ENCODE measurements at places on chromosomes 7 and 10. TPM values are rescaled to one million over a fixed set of nuclear protein-coding genes. Genes with fewer than 3 reads are reported as not detected.

SPDYE2B gene
- not detected for polyA plus RNA-seq

DNA sequence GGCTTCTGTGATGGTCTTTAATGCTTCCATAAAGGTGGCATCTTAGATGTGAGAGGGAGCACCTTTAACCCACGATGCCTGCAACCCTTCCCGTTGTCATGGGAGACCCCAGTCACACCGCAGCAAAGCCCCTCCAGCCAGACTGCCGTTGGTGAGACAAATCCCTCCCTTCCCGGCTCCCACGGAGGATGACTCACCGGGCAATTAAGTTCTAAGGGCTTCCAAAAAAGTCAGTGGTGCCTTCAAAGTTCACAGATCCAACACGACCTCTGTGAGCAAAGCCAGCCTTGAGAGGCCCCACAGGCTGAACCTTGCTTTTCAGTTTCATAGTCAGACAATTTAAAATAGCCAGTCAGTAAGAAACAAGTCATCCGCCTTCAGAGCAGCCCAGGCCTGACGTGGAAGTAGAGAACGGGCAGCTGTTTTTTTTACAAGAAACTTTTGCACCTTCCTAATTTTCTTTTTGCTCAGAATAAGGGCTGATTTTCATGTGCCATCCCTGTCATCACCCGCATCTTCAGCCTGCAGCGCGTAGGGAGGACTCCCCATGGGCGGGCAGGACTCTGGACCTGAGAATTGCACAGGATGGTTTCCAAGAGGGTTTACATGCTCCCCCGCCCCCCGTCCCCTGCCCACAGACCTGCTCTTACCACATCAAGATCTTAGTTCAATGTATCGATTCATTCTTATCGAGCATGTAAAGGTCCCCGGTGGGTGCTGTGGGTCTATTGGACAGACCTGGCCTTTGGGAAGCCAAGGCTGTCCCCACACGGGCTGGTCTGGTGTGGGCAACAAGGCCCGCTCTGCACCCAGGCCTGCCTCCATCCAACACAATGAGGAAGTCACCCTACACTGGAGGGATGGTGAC lies 333.9 kb downstream of the DNAJB6 start:
- peaks cover 4% of the 10 kb centered on the region for H3K4me1 ChIP-seq
- H3K27me3 ChIP-seq, result peaks cover 15% of the 10 kb centered on the region
- H3K4me3 ChIP-seq, result no peak overlapping the region
- no peaks in the 10 kb centered on the region for H3K36me3 ChIP-seq
- H3K27ac ChIP-seq, result no peak overlapping the region

WDFY4 gene
- polyA plus RNA-seq, result 31.7 TPM

TMEM225B gene
- 0.91 TPM for polyA plus RNA-seq

- no peak overlapping the region for H3K27ac ChIP-seq
- H3K4me1 ChIP-seq, result peaks cover 100% of the 10 kb centered on the region
- H3K27me3 ChIP-seq, result no peaks in the 10 kb centered on the region
- no peaks in the 10 kb centered on the region for H3K36me3 ChIP-seq
Measured at GRCh38 chr7:139771001-139771956, 6.5 kb downstream of the HIPK2 start.

DNA sequence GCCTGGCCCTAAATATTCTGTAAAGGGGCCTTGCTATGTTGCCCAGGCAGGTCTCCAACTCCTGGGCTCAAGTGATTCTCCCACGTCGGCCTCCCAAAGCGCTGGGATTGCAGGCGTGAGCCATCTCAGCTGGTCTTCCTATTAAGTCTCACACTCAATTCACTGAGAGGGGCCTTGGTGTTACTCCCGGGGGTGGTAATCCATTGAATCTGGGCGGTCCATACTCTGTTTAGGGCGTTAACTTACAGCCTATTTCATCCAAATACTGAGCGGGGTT lies 665 bp upstream of the SRRT start:
- peak overlapping the region; percentile 93 for H3K27ac ChIP-seq
- DNase-seq, result no peak
- H3K4me3 ChIP-seq, result peak overlapping the region; percentile 84
- peaks cover 23% of the 10 kb centered on the region for H3K4me1 ChIP-seq

- no peaks in the 10 kb centered on the region for H3K4me1 ChIP-seq
- no peaks in the 10 kb centered on the region for H3K27me3 ChIP-seq
- no peaks in the 10 kb centered on the region for H3K36me3 ChIP-seq
- H3K27ac ChIP-seq, result no peak overlapping the region
- no peak overlapping the region for H3K4me3 ChIP-seq
Measured at GRCh38 chr7:137091396-137091795, 222.9 kb downstream of the CHRM2 start.

GRCh38 chr7:87476179-87476557 lies 688 bp upstream of the ABCB4 start:
- peak overlapping the region; percentile 57 for H3K4me3 ChIP-seq
- no peak for DNase-seq
- H3K4me1 ChIP-seq, result peaks cover 52% of the 10 kb centered on the region
- no peaks in the 10 kb centered on the region for H3K36me3 ChIP-seq

DNA sequence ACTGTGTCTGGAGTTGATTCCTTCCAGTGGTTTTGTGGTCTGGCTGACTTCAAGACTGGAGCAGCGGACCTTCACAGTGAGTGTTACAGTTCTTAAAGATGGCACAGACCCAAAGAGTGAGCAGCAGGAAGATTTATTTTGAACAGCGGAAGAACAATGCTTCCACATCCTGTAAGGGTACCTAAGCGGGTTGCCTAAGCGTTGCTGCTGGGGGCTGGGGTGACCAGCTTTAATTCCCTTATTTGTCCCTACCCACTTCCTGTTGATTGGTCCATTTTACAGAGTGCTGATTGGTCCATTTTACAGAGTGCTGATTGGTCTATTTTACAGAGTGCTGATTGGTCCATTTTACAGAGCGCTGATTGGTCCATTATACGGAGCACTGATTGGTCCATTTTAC lies 13.2 kb downstream of the AKR1B15 start:
- no peak overlapping the region for H3K4me3 ChIP-seq
- no peak overlapping the region for H3K27ac ChIP-seq
- no peaks in the 10 kb centered on the region for H3K4me1 ChIP-seq
- H3K27me3 ChIP-seq, result no peaks in the 10 kb centered on the region
- no peak for DNase-seq

ZNF212 gene
- polyA plus RNA-seq, result 13.4 TPM

KAT6B gene
- 2.9 TPM for polyA plus RNA-seq

GRCh38 chr10:10197423-10197822 lies 820.2 kb upstream of the CELF2 start:
- no peaks in the 10 kb centered on the region for H3K4me1 ChIP-seq
- H3K4me3 ChIP-seq, result no peak overlapping the region
- H3K27ac ChIP-seq, result no peak overlapping the region
- DNase-seq, result no peak

- no peaks in the 10 kb centered on the region for H3K4me1 ChIP-seq
- no peaks in the 10 kb centered on the region for H3K27me3 ChIP-seq
- no peak for DNase-seq
- H3K4me3 ChIP-seq, result no peak overlapping the region
- no peak overlapping the region for H3K27ac ChIP-seq
Measured at GRCh38 chr10:107619139-107619538, 454.6 kb upstream of the SORCS1 start.

NCAPG2 gene
- 3.2 TPM for polyA plus RNA-seq

ENO4 gene
- 0.03 TPM for polyA plus RNA-seq

TPST1 gene
- 9.5 TPM for polyA plus RNA-seq

- no peaks in the 10 kb centered on the region for H3K36me3 ChIP-seq
- H3K4me3 ChIP-seq, result no peak overlapping the region
- H3K27ac ChIP-seq, result no peak overlapping the region
- H3K4me1 ChIP-seq, result peaks cover 23% of the 10 kb centered on the region
- no peaks in the 10 kb centered on the region for H3K27me3 ChIP-seq
Measured at GRCh38 chr7:132650498-132650897, 74.2 kb upstream of the PLXNA4 start.

DNA sequence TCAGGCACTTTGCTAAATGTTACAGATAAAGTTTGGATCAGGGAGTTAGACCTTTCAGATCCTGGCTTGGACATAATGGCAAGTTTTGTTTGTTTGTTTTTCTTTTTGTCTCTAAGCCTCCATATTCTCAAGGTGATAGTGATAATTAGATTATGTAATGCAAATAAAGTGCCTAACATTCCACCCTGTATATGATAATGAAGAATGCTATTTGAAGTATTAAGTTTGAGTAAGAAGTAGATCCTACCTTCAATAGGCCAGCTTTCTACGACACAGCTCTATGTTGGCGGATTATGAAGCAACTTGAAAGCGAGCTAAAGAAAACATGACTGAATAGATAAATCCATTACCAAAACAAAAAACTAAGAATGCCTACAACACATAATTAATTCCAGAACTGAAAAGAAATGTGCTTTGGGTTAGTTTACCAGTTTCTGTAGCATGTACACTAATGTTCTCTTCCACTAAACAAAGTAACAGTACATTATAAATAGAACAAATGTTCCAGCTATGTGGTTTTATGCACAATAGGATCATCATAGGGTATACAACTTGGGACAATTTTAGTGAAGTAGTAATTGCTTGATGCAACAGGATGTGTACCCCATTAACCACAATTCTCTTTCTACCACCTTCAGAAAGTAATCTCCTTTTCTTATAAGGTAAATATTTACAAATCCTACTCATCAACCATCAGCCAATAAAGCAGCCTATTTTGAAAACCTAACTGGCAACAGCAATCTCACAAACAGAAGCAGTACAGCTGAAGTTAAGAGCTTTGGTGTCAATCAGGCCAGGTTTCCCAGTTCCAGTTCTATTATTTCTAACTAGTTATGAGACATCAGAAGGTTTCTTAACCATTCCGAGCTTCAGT lies 1.5 kb downstream of the SEM1 start:
- H3K27ac ChIP-seq, result no peak overlapping the region
- H3K27me3 ChIP-seq, result no peaks in the 10 kb centered on the region
- H3K4me1 ChIP-seq, result peaks cover 20% of the 10 kb centered on the region
- DNase-seq, result no peak
- peaks cover 18% of the 10 kb centered on the region for H3K36me3 ChIP-seq

DNA sequence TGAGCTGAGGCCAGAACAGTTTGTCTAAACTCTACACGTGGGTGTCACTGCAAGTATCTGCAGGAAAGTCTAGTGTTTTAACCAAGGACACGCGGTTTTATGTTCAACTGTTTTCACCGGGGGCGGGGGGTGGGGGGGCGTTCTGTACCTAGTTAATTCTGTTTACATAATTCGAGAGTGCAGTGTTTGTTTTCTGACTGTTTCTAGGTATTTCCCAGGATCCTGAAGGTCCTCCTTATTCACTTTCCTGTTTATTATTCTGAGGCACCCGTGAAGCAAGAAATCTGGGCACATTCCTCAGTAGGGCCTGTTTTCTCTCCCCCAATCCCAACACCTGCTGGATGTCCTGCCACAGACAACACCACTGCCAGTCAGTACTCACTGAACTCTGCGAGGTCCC lies 7.6 kb downstream of the LOXL4 start:
- no peaks in the 10 kb centered on the region for H3K27me3 ChIP-seq
- peak overlapping the region; percentile 50 for H3K27ac ChIP-seq
- H3K36me3 ChIP-seq, result no peaks in the 10 kb centered on the region
- peaks cover 6% of the 10 kb centered on the region for H3K4me1 ChIP-seq
- no peak for DNase-seq

DNA sequence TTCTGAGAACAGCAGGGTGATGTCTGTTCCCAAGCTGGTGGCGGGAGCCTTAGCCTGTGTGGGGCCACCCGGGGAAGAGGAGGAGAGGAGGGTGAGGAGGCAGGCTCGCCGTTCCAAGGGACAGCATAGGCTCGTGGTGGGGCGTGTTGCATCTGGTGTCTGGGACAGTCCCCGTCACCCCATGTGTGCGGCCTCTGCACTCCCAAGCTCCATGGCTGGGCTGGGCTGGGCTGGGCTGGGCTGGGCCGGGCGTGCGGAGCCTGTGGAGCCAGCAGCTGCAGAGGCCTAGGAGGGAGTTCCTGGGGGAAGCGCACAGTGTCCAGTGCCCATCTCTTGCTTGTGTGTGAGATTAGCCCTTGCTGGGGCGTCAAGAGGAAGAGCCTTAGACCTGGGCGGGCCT lies 20.9 kb upstream of the TTYH3 start:
- no peak overlapping the region for H3K4me3 ChIP-seq
- H3K27me3 ChIP-seq, result no peaks in the 10 kb centered on the region
- peaks cover 12% of the 10 kb centered on the region for H3K4me1 ChIP-seq

- H3K27ac ChIP-seq, result no peak overlapping the region
- peaks cover 96% of the 10 kb centered on the region for H3K36me3 ChIP-seq
- no peaks in the 10 kb centered on the region for H3K4me1 ChIP-seq
- DNase-seq, result no peak
Measured at GRCh38 chr10:133366751-133367150, 6.4 kb downstream of the ECHS1 start.

GRCh38 chr10:32379950-32380551 lies 33.1 kb upstream of the EPC1 start:
- no peaks in the 10 kb centered on the region for H3K36me3 ChIP-seq
- no peak for DNase-seq
- H3K27me3 ChIP-seq, result no peaks in the 10 kb centered on the region
- peaks cover 28% of the 10 kb centered on the region for H3K4me1 ChIP-seq
- H3K4me3 ChIP-seq, result no peak overlapping the region
- peak overlapping the region; percentile 91 for H3K27ac ChIP-seq

DNA sequence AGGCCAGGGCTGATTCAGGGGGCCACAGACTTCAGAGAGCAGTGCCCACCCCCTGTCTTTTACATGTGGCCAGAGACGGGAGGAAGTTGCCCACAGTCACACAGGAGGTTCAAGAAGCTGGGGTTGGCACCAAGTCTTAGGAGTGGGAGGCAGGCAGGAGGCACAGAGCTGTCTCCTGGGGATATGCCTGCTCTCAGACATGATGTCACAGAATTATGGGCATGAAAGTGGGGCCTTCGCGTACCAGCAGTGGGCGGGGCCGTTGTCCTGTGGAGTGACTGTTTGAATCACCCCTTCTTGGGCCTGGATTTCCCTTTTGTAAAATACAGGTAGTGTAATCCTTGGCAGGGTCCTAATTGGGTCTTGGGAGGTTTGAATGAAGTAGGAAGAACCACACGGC lies 81.2 kb upstream of the PPIF start:
- peaks cover 99% of the 10 kb centered on the region for H3K4me1 ChIP-seq
- peak overlapping the region; percentile 83 for H3K27ac ChIP-seq
- no peak overlapping the region for H3K4me3 ChIP-seq

- H3K4me3 ChIP-seq, result no peak within 1 kb of the TSS
- no peaks in the 10 kb centered on the region for H3K36me3 ChIP-seq
- no peak within 1 kb of the TSS for H3K27ac ChIP-seq
- no peak for DNase-seq
- H3K4me1 ChIP-seq, result no peaks in the 10 kb centered on the region
- H3K27me3 ChIP-seq, result no peaks in the 10 kb centered on the region
Measured at GRCh38 chr10:90920986-90921666, at the start of gene ANKRD1. Gene ANKRD1 (minus strand): TSS chr10:90921087. CDS start chr10:90921027, 60 bp downstream.

DNA sequence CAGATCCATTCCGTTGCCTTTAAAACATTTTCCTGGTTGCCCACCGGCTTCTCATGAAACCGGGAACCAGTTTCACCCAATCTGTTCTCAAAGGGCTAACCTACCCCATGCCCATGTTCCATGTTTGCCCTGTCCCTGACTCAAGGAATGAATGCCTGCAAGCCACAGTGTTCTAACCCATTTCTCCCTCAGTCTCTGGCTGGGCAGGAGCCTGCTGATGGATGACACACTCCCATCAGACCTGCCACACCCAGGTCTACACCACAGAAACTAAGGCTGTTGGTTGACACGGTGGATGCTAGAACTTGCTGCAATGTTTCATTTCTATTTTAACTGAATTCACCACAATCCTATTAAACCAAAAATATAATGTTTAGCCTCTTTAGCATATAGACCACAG lies 15.6 kb downstream of the CLRN3 start:
- no peaks in the 10 kb centered on the region for H3K36me3 ChIP-seq
- H3K27me3 ChIP-seq, result peaks cover 4% of the 10 kb centered on the region
- H3K27ac ChIP-seq, result no peak overlapping the region
- H3K4me3 ChIP-seq, result no peak overlapping the region

- no peaks in the 10 kb centered on the region for H3K4me1 ChIP-seq
- no peak overlapping the region for H3K27ac ChIP-seq
- no peak for DNase-seq
- H3K4me3 ChIP-seq, result no peak overlapping the region
- peaks cover 5% of the 10 kb centered on the region for H3K27me3 ChIP-seq
Measured at GRCh38 chr7:101543242-101543766, 85.8 kb downstream of the MYL10 start.
